GM12878 (cell line): ENCODE measurements at places on chromosomes 5 and 9. TPM values are rescaled to one million over a fixed set of nuclear protein-coding genes. Genes with fewer than 3 reads are reported as not detected.

GIN1 gene
- 3.4 and 7.2 TPM in 2 replicates for total RNA-seq

CCL21 gene
- total RNA-seq: 0.24 and 0.26 TPM in 2 replicates

DNA sequence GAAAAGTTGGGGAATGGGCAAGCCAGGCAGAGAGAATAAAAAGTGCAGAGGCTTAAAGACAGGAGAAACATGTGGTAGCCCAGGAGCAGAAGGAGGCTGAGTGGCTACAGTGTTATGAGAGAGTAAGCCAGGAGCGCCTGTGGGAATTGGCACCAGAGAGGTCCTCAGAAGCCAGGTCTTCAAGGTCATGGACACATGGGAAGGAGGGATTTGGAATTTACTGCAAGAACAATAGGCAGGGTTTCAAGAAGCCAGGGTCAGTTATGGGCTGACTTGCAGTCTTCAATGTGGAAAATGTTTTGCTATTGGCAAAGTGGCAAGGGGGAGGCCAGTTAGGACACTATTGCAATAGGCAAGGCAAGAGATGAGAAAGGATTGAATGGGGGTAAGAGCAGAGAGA, 29.3 kb downstream of the ERAP1 start:
- no peak for DNase-seq

DNA sequence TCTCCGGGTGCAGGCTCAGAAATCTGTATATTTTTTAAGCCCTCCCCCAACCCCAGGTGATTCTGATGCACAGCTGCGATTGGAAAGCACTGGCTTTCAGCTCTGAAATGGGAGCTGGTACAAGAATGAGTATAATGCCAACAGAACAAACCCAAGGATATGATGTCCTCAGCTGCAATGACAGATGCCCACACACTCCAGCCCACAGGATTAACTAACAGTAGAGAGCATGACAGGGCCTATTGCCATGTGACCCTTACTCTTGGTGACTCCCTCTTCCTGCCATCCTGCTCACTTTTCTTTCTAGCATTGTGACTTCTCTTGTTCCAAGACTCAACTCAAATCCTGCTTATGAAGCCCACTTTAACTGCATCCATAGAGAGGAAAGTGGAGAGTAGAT, 174.5 kb downstream of the FGF18 start:
- DNase-seq: no peak

EGR1 gene
- 7.3 and 9.0 TPM in 2 replicates for total RNA-seq
